ENCODE measurements at places on chromosomes 2 and 18.

GRCh38 chr2:147623328-147623727 is 221.5 kb upstream of the ACVR2A start:
- no peak for DNase-seq

- no peak for DNase-seq
Measured at GRCh38 chr2:234615643-234616356, 118.9 kb upstream of the ARL4C start.

DNA sequence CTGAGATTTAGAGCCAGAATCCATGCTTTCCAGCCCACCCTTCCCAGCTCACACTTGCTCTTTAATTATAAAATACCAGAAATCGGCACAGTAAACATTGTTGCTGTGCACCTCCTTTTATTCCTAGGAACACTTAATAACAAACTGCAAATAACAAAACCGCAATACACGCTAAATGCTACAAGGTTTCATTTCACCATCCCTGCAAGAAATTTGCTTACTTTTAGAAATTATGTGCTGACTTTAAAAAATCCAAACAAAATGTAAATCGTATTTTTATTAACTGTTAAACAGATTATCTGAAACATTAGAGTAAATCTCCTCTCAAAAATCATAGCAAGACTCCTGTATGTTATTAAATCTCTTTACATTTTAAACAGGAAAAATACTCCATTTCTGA is 79.3 kb downstream of the TCF4 start:
- DNase-seq = no peak

- no peak for DNase-seq
Measured at GRCh38 chr18:61001138-61001537, 332.1 kb upstream of the CDH20 start.

DNA sequence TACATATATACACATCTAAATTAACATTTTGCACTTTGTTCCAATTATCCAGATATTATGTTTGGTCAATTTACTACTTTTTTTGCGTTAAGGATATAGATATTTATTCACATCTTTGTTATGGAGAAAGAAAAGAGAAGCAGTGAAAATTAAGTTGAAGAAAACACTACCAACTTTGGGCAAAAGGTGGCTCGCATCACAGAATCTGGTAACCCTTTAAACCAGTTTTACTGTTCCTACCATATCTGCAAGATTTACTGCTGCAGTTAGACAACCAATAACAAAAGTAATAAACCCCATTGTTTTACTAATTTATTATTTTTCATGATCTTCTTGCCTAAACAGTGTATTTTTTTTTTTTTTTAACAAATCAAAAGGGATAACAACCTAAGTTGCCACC is 53.6 kb downstream of the SMAD2 start:
- no peak for DNase-seq

- no peak for DNase-seq
Measured at GRCh38 chr2:177888581-177888980, 184.0 kb downstream of the PDE11A start.

DNA sequence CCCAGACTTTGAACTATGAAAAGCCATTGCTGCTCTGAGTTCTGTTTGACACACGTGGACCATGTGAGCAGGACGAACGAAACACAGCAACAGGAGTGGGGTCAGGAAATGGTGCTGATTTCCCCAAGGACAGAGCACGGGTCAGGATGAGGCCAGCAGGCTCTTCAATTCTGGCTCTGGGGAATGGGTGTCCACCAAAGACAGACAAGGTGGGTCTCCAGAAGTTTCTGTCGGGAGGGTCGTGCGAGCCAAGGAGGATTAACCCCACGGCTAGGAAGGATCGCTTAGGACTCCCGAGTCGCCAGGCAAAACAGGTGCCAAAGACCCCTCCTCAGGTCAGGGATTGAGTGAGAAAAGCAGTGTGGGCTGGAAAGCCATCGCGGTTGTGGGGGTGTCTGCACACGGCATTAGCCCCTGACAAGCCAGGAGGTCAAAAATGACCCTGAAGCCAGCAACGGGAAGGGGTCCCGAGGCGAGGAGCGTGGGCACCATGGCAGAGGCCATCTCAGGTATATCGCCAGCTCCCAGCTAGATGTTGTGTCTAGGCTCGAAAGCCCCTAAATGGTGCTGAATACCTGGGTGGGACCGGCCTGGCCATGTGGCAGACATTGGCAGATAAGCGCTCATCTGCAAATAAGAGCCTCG is 213.9 kb upstream of the SALL3 start:
- DNase-seq = no peak

- DNase-seq = no peak
Measured at GRCh38 chr2:30321466-30321865, 90.1 kb downstream of the LBH start.

DNA sequence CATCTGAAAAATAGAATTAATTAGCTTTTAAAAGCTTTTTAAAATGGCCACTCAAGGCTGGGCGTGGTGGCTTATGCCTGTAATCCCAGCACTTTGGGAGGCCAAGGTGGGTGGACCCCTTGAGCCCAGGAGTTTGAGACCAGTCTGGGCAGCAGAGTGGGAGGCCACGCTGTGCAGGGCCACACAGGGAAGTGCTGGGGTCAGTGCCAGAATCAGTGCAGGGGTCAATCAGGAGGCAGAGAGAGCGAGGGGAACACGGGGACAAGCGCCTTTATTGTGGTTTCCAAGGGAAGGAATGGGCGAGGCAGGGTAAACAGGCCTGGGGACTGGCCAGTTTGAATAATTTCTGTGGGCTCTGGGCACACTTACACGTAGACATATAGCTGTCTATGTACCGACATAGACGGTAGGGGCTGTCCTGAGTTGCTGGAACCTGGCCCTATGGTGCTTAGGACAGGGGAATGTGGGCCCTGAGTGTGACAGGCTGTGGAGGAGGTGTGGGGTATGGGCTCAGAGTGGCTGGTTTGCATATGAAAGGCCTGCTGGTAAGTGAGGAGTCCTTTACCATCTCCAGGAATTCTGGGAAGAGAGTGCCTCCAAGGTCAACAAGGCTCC is 42.9 kb downstream of the DYSF start:
- DNase-seq = no peak
